CD4-positive, alpha-beta T cell treated with Interleukin-12 subunit alpha and Interleukin-12 subunit beta, for 1 hour (primary cell): ENCODE measurements at places on chromosomes 12 and 14.

- no peak for DNase-seq
Measured at GRCh38 chr12:79454338-79454843, 236.4 kb downstream of the PAWR start.

DNA sequence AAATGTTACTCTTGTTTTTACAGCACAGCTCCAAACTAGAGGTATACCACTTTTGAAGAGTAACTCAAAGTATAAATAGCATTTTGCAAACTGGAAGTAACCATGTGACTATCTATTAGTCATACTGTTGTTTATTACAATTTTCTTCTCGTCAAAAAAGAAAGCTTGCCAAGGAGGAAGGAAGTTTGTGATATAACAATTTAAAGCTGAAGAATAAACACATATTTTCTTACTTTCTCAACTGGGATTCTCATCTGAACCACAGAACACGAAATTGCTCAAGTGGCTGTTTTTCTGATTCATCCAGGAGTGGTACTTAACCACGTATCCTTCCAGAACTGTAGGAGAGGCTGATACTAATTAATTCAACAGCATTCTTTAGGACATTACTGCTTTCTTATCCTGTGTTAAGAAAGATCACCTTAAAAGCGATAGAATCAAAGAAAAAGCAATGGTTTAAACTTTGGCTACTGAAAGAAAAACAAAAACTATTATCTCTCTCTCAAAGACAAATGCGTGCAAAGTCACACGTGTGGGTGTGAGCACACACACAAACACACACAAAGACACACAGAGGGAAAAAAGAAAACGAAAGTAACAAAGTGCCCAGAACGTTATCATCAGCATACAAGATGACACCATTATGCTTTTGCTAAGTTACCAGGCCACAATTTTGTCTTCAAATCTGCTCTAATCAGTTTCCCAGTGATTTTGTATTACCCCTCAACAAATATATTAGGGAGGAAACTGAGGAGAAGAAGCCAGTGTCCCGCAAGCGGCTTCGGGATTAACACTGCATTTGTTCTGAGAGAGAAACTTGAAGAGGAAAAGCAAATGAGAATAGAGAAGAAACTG, at the start of gene CLEC2B:
TSS of gene CLEC2B (minus strand) at position 48 of the 855 bp plus-strand sequence.
- DNase-seq, result peak; percentile 69

- DNase-seq, result peak; percentile 5
Measured at GRCh38 chr12:124007826-124008570, 35.0 kb downstream of the ZNF664 start.

- no peak for DNase-seq
Measured at GRCh38 chr14:85958069-85958468, 428.1 kb downstream of the FLRT2 start.

DNA sequence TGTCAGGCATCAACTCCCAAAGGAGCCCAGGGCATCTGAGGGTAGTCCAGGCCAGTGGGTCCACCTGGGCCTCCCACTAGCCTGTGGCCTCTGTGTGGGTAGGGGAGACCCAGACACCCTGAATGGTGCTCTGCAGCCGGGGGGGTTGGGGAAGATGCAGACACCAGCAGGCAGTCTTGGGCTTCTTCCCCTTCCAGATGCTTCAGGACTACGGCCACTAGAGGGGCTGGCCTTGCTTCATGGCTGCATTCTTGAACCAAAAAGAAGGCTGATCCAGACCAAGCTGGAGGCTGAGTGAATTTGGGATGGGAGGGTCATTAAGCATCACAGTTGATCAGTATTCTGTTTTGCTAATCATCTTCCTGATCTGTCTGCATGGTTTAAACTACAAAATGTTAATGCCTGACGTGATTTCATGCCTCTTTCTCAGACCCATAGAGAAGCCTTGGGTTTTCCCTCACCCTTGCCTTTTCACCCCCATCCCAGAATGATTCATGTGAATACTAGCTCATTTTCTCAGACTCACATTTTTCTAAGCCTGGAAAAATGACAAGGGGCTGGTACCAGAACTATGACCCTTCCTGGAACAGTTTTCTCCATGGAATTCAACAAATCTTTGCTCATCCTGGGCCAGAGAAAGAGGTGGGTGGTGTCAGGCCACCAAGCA, 134.2 kb downstream of the NTF3 start:
- no peak for DNase-seq

GRCh38 chr14:49992036-49992435, 99.2 kb downstream of the ARF6 start:
- DNase-seq, result no peak

GRCh38 chr12:131845121-131845520, 16.9 kb downstream of the MMP17 start:
- no peak for DNase-seq
